ENCODE measurements at places on chromosomes 11 and 22. TPM values are rescaled to one million over a fixed set of nuclear protein-coding genes. Genes with fewer than 3 reads are reported as not detected.

DNA sequence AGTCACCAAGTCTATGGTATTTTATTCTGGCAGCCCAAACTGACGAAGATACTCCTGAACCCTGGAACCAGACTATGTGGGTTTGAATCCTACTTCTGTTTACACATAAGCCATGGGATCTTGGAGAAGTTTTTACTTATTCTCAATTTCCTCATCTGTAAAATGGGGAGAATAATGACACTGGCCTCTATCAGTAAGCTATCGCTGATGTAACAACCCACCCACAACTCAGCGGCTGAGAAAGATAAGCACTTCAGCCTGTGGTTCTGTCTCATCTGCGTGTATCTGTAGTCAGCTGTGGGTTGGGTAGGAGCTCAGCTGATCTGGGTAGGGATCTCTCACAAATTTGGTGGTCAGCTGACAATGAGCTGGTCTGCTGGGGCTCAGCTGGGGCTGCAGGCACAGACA lies 68.0 kb upstream of the ALX4 start:
- no peak for DNase-seq

The KRTAP5-8 gene
- not detected for total RNA-seq

- no peak for DNase-seq
Observed at GRCh38 chr22:23267226-23268043, 87.1 kb downstream of the BCR start.

- DNase-seq = peak; percentile 68
Observed at GRCh38 chr11:79419120-79419519, 21.7 kb downstream of the TENM4 start.
